ENCODE measurements at places on chromosomes 1 and 21.

DNA sequence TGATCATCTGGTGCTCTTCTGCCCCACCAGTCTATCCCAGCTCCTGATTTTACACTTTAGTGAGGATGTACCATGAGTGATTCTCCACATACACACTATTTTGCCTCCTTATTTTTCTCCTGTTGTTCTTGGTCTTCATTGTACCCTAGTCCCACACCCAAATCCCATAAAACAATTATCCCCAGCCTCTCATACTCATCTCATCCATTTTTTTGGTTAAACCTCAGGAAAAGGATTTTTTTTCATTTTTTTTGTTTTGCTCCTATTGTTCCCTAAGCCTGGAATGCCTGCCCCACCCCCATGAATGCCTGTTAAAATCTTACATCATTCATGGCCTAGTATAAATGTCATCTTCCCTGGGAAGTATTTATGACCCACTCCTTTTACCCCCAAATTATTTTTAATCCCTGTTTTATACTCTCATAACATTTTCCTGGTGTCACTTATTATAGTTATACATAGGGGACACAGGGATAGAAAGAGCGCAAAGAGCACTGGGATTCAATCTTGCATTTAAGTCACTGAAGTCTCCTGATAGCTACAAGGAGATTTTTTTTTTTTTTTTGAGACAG, 4.9 kb upstream of the LINGO4 start:
- no peak for DNase-seq

- DNase-seq = no peak
Observed at GRCh38 chr1:108190686-108191416, 9.3 kb downstream of the SLC25A24 start.

- no peak for DNase-seq
Observed at GRCh38 chr1:78658901-78659300, 9.3 kb downstream of the IFI44 start.

DNA sequence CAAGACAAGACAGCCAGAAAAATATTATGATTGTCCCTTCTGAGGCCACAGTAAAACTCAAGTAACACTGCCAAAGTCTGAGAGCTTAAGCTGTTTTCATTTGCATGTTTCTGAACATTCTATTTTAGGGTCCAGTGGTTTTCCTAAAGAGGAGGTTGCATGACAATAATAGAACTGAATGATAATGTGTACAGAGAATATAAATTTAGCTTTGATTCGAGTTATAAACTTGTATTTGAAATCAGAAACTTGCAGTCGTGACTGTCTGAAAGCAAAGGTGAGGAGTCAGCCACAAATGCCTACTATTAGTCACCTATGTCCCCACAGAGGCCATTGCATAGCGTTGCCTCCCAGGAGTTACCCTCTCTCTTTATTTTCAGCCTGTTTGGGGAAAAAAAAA, 363.1 kb upstream of the ADGRL2 start:
- no peak for DNase-seq

GRCh38 chr1:163544441-163544840, 222.7 kb downstream of the NUF2 start:
- no peak for DNase-seq

DNA sequence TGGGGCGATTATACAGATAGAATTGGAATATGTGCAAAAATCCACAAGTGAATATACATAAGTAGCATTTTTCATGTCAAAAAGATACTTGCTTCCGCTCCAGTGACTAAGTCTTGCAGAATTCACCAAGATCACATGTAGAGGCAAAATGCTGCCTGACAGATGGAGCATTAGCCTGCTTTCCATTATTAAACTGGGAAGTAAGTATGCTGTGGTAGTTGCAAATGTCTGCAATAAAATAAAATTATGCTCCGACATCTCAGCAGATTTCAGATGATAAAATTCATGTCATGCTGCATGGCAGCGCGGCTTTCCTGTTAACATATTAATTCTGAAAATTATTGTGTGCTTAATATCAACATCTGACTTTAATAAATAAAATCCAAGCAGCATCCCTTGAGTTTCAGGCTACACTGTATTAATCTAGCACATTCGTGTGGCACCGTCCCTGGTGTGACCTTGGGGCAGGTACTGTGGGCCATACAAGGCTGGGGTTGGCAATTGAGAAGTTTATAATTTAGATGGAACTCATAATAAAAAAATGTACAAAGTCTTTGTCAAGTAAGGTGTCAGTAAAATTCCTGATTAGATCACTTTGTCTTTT, 366.4 kb upstream of the ZP4 start:
- DNase-seq = no peak

- no peak for DNase-seq
Observed at GRCh38 chr1:63951059-63951946, 177.5 kb downstream of the ROR1 start.

- no peak for DNase-seq
Observed at GRCh38 chr1:184865831-184866230, 108.5 kb downstream of the NIBAN1 start.

- no peak for DNase-seq
Observed at GRCh38 chr1:117967881-117968280, 38.3 kb downstream of the WDR3 start.

- no peak for DNase-seq
Observed at GRCh38 chr1:10592373-10592772, 117.6 kb downstream of the PEX14 start.

DNA sequence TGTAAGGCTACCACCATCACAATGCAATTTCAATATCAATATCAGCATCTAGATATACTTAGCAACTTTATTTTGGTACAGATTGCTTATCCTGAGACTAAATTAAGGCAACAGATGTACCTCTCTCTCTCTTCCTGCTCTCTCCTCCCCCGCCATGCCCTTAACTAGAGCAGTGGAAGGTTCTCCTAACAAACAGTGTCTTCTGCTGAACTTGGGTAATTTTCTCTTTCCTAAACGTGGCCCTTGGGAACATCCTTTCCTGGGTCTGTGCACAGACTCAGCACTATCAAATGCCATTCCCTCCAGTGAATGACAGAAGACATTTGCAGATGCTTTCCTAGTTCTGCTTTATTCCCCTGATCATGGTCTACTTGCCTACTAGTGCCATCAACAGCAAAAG, 85.6 kb upstream of the TTC39A start:
- no peak for DNase-seq

GRCh38 chr21:27033471-27033870, 66.6 kb upstream of the ADAMTS5 start:
- DNase-seq = no peak

- no peak for DNase-seq
Observed at GRCh38 chr1:169138866-169139670, 32.6 kb downstream of the ATP1B1 start.

- no peak for DNase-seq
Observed at GRCh38 chr1:33507661-33508060, 35.2 kb downstream of the ZSCAN20 start.

- no peak for DNase-seq
Observed at GRCh38 chr1:177568622-177569021, 397.9 kb downstream of the BRINP2 start.

Data from esophagus squamous epithelium (tissue), 5 donors.